Karpas-422 (cell line): ENCODE measurements at places on chromosomes 12 and 14.
A peak's percentile ranks its signal among the peaks of the same experiment; 100 is the strongest.

GRCh38 chr12:85530456-85530855, 250.4 kb downstream of the ALX1 start:
- no peak for DNase-seq

DNA sequence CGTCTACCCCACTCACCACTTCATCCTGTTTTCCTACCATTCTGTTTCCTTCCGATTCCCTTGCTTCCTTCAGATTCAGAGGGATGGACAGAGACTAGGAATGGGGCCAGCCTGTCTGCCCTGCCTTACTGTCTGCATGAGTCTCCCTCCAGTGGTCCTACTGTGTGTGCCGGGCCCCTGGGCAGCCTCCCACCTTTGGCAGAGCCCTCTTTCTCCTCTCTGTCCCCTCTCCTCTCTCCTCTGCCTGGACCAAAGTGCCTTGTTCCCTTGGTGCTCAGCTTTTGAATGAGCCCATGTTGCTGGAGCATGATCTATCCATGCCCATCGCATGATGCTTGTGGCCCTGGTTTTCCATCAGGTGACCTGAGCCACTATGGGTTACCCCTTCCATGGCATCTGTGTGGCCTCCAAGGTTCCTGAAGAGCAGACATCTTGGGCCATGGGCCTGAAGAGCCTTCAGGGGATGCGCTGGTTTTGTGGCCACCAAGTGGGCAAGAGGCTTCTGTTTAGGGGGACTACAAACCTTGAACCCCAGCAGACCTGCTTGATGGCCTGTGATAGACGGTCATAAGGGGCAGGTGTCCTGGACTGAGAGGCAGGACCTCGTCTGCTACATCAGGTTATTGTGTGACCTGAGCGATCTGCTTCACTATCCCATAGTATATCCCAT, 54.2 kb upstream of the BCL11B start:
- DNase-seq = no peak

DNA sequence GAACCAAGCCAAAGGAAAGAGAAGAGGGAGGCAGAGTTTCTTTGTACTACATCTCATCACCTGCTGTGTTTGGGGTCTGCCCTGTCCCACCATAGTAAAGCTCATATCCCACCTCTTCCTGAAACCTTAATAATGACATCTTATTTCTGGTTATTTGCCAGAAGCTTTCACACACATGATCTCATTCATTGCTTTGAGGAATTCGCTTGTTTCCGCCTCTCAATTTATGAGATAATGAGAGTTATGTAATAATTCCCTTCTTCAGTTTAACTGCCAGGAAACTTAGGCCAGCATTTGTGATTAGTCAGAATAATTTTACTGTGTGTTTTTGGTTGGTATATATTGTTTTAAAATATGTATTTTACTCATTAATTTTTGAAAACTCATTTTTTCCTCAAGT, 205.2 kb downstream of the CACNA1C start:
- DNase-seq = no peak

DNA sequence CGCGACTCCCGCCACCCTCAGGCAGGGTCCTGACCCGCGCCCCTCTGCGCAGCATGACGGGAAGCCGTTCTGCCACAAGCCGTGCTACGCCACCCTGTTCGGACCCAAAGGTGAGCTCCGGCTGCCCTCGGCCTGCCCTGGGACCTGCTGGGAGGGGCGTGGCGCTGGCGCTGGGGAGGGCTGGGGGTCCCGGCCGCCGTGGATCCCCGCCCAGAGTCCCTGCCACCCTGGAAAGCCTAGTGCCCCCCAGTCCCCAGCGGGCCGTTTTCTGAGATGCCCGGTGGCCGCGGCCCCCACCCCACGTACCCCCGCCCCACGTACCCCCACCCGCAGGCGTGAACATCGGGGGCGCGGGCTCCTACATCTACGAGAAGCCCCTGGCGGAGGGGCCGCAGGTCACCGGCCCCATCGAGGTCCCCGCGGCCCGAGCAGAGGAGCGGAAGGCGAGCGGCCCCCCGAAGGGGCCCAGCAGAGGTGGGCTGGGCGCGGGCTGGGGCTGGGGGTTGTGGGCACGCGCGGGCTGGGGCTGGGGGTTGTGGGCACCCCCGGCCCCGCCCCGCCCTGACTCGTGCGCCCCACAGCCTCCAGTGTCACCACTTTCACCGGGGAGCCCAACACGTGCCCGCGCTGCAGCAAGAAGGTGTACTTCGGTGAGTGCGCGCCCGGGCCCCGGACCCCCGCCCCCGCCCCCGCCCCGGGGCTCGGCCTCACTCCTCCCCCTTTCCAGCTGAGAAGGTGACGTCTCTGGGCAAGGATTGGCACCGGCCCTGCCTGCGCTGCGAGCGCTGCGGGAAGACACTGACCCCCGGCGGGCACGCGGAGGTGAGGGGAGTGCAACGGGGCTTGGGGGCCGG, 4.0 kb downstream of the CRIP2 start:
- DNase-seq = no peak

- DNase-seq = peak; percentile 97
These were observed at the start of gene NEDD8 for GRCh38 chr14:24232121-24232644. NEDD8 (minus strand) TSS chr14:24232367; CDS start chr14:24232267, 100 bp downstream.

GRCh38 chr14:21780429-21781084, 106.9 kb upstream of the OR4E1 start:
- DNase-seq = peak; percentile 36

DNA sequence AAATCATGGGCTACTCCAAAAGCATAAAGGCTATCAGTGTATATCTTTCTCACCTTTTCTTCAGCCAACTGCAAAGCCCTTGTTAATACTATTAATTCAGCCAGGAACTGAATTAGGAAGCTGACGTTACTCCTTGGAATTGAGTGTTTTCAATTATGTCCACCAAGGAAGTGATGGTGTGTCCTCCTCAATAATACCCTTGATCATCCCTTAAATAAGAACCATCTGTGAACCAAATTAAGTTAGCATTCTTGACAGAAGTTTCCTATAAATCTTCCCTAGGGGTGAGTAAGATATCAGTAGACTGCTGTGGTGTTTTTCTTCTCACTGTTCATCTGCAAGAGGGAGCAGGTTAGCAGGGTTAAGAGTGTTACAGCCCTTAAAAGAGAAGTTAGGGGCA, 252.3 kb upstream of the AVPR1A start:
- DNase-seq = no peak

- DNase-seq = peak; percentile 54
These were observed 77.7 kb downstream of the NTS start for GRCh38 chr12:85951823-85952222.

GRCh38 chr12:33277376-33277775, 162.2 kb downstream of the SYT10 start:
- DNase-seq = no peak

- DNase-seq = no peak
These were observed 139.8 kb upstream of the PWP1 start for GRCh38 chr12:107545737-107546353.

GRCh38 chr12:118925826-118926225, 55.5 kb upstream of the SRRM4 start:
- no peak for DNase-seq

- no peak for DNase-seq
These were observed 9.5 kb downstream of the OAS1 start for GRCh38 chr12:112916270-112916669.

- DNase-seq = no peak
These were observed 367.6 kb downstream of the SOX5 start for GRCh38 chr12:23581913-23582312.

- DNase-seq = no peak
These were observed 52.3 kb upstream of the CCND2 start for GRCh38 chr12:4221258-4221620.

DNA sequence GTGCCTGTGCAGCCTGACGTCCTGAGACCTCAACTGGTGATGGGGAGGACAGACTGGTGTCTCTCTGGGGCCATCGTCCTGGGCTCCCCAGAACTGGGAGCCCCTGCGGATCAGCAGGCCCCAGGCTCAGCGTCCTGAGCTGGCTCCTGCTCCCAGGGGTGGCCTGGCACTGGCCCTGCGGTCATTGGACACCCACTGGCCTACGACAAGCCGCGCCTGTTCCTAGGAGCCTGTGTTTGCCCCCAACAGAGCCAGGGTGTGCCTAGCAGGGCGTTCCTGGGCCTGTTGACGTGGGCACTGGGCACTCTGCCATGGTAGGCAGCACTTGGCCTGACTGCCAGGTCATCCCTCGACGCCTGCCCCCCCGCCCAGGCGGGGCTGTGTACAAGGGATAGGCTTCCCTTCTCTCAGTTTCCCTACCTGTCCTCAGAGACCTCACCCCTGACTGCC, 8.4 kb downstream of the ADSS1 start:
- DNase-seq = no peak
